DMS153 (cell line): ENCODE measurements at places on chromosomes 2 and 18.

DNA sequence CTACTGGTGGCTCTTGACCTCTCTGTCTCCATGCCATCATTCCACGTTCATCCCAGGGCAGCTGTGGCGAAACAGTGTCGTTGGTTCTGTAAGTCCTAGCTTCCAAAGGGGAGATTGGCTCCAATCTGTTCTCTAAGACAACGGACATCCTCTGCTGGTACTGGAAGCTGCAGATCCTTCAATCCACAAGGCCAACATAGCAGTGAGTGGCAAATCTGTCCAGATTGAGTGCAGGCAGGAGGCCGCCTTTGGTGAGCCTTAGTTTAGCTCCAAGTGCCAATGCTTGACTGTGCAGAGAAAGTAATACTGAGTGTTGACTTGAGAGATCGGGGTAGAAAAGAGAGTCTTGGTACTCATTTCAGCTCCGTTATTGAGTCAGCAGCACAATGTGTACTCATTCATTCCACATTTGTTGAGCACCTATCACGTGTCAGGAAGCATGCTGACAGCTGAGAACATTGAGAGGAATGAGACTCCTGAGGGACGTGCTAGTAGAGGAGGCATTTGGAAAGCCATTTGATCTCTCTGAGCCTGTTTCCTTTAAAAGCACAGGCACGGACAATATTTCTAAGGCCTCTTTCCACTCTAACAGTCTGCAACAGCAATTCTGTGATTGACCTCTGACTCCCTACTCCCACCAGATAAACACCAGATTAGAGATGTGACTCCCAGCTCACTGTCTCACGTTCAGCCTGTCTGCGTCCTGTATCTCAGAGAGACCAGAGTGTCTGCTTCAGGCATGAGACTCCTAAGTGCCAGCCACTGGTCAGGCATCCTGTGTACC is 306.0 kb downstream of the CLIP4 start:
- peak; percentile 29 for DNase-seq

GRCh38 chr18:21163647-21164547 is 52.3 kb upstream of the ROCK1 start:
- DNase-seq = no peak

- DNase-seq = no peak
Measured at GRCh38 chr2:105689484-105689883, 55.2 kb upstream of the NCK2 start.

DNA sequence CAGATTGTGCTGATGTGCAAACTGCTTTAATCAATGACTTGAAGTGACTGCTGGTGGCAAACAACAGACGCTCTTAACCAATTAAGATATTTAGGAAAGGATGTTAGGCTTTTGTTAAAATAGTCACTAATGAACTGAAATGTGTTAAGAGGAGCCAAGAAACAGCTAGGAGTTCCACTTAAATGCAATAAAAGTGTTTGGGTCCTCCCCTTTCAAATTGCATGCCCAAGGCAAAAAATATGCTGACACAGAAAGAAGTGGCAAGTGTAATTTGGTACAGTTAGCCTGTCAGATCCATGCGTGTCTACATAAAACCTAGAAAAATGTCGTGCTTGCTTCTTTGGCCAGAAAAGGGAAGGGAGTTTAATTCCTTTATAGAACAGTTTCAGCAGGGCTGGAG is 61.9 kb downstream of the XRCC5 start:
- DNase-seq = no peak

GRCh38 chr18:48569915-48570264 is 31.1 kb downstream of the CTIF start:
- peak; percentile 39 for DNase-seq

- no peak for DNase-seq
Measured at GRCh38 chr2:68905116-68905515, 33.9 kb upstream of the BMP10 start.

GRCh38 chr18:840023-840408 is 28.0 kb upstream of the YES1 start:
- DNase-seq = no peak

DNA sequence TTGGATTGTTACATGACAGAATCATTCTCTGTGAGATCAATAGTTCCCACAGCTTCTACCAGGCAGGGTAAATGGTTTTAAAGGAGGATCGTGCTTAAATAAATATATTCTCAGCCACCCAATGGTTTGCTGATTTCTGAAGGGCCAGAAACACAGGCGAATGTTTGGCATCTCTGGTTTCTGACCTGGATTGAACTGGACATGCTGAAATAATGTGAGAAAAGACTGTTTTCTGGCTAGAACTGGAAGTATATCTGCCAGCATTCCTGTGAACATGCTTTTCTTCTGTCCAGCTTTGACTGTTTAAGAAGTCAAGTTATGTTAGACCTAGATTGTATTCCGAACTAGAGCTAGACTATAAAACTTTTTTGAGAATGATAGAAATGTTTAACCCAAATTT is 77.1 kb upstream of the COL3A1 start:
- no peak for DNase-seq

DNA sequence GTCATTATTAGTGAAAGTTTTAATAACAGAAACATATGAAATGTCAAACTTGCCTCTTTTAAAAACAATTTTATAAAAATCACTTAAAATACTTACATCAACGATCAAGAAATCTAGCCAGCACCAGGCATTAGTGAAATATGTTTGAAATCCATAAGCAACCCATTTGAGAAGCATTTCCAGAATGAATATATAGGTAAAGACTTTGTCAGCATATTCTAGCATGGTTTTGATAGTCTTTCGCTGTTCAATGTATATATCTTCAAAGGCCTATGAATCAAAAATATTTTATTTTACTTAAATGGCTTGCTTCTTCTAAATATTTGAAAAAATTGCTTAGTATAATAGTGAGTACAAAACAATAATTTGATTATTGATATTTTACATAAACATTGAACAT is 91.1 kb downstream of the SCN3A start:
- no peak for DNase-seq

DNA sequence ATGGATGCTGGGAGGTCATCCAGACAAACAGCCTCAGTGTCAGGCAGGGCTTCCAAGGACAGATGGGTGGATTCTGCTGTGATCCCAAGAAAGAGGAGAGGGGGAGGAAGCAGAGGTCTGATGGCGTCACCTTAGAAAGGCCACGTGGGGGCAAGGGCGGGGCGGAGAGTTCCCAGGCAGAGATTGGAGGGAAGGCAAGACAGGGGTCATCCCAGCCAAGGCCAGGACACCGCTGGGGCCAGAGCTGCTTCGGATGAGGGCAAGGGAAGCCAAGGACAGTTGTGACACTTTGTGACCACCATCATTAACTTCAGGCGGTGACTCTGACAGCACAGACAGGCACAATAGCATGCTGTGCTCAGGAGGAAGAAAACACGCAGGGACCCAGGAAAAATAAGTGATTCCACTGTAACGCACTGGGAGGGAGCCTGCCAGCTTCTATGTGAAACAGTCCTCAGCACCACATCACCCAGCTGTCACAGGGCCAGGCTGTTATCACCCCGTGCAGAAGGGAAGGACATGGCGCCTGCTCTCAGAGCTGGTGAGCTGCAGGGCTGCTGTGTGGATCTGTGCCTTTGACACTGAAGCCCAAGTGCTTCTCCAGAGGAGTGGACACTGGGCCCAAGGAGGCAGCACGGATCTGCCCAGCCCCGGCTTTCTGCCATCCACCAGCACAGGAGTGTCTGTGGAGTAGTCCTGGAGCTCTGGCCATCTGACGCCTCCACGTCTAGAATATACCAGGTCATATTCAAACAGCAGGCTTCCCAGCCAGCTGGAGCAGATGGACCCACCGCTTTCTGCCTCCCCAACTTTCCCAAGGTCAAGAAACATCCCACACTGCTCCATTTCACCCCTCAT is 204.1 kb downstream of the NDUFA10 start:
- no peak for DNase-seq

DNA sequence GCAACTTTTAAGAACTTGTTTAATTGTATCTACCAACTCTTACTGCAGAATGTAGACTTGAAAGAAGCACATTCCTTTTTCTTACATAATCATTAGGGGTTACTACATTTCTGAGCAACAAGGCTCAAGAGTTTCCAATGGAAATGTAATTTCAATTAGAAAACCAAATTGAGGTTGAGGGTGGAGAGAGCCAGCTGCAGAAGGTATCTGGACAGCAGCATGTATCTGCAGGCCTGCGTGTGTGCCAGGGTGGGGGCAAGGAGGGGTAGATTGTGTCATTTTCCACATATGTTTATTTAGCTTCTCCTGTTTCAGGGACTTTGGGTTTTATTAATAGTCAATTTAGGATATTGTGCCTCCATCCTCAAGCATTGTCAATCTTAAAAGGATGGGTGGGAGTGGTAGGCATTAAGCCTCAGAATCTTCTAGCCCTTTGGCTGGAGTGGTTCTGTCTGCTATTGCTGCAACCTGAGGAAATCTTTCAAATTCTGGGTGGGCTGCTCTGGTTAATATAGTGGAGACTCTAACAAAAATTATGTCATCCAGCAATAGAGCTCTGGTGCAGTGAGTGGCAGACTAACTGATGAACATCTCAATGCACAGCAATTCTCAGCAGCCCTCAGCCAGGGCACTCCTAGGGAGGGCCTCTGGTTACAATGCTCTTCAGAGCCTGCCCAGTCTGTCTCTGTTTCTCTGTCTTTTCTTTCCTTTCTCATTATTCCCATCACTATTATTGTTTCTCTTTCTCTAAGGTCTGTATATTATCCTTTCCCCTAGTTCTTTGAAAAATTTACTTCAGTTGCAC is 151.4 kb downstream of the RPIA start:
- no peak for DNase-seq

GRCh38 chr2:140975237-140975636 is 1155.6 kb downstream of the LRP1B start:
- no peak for DNase-seq

DNA sequence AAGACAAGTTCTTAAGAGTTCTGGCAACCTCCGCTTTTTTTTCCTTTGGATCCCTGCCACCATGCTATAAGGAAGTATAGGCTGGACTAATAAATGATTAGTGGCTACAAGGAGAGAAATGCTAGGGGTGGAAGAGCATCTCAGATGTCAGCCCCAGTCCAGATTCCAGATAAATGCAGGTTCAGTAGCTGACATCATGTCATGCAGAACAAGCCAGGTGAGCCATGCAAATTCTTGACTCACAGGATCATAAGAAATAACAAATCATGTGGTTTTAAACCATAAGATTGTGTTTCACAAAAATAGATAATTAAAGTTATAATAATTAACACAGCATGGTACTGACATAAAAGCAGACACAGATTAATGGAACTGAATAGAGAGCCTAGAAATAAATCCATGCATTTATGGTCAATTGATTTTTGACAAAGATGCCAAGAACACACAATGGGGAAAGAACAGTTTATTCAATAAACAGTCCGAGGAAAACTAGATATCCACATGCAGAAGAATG is 152.9 kb upstream of the SESTD1 start:
- DNase-seq = no peak

DNA sequence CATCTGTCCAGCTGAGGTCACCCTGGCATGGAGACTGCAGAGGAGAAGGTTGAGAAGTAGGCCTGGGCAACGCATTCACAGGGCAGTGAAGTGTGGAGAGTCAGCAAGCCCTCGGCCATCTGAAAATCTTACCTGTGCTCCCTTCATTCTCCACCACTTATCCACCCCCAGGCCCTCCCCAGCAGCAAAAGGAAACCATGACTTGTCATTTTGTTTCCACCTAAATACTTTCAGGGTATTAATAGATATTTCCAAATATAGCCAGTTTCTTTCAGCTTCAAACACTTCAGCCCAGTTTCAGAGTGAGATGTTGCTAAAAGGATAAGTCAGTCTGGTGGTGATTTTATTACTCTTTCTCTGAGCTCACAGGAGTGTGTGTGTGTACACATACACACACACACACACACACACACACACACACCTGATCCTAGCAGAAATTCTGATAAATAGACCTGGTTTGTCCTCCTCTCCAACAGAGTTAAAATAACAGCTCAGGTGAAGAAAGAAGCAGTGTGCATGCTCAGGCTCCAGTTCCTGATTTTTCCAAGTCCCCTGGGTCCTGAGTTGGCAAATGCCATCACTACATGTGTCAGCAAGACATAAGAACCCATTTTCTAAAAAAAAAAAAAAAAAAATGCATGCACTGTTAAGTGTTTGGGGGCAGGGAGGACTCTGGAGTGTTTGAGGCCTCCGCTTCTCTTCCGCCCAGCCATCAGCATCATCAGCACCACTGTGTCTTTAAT is 82.8 kb downstream of the LOXHD1 start:
- DNase-seq = no peak

DNA sequence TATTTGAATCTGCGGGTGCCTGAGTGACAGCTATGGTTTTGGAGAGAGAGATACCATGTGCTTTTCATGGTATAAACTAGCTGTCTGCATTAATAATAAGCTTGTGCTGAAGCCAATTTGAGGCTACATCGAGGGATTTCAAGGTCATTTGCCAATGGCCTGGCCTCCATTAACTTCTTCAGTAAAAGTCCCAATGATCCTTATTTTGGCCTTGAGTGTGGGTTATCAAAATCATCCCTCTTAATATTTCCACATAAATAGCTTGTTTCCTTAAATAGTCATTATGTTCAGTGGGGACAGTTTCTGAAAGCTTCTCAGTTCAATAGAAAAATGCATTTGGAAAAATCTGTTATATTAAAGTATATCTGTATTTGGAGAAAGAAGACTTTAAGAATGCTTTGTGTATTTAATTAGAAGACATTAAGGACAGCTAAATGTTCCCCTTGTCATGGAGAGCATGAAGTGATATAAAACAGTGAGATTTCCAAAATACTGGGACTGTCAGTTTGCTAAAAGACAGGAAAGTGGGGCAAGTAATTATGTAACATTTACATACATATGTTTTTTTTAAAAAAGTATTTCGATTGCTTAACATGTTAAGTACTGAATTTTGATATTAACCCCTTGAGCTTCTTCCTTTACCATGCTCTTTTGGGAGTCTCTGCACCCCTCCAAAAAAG is 355.5 kb upstream of the ZEB2 start:
- DNase-seq = no peak

DNA sequence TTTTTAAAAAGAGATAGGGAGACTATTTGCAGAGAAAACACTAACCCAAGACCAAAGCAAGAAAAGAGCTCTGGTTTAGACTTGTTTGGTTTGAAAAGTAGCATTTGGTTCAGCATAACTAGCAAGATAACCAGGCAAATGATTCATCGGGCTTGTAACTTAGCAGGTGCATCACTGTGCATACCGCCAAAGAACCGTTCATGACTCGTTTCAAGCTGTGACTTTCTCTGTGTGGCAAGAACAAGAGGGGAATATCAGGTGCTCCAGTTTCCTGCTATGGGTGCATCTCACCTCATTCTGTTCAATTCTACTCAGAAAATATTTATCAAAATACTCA is 244.9 kb downstream of the ETAA1 start:
- no peak for DNase-seq

DNA sequence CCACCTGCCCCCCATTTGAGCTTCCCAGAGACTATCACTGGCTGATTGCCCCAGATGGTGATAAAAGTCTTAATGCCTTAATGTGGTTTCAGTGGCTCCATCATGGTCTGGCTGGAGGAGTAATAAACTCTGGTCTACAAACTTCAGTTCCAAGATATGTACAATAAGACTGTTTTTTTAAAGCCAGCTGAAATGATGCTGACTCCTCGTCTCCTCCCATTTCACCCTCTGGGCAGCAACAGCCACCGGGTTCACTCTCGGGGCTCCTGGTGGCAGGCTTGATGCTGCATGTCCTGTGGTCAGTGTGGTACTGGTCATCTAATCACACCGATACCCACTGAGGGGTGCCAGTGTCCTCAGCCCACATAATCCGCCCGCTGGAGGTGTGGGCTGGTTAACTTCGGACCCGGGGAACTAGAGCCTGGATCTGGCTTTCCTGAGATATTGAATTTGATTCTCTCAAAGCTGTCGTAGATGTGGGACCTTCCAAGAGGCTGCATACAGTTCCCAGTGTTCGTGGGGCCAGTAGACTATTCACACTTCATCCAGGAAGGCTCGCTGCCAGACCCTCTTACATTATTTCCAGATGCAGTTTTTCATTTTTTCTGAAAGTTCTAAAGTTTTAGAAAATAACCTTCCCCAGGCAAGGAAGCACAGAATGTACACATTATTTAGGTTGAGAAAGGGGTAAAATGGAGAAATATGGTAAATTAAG is 95.3 kb downstream of the GALR1 start:
- DNase-seq = no peak
